ENCODE measurements at places on chromosomes 5 and 9.

GRCh38 chr5:84032324-84032723 is 311.7 kb upstream of the HAPLN1 start:
- no peak for DNase-seq

DNA sequence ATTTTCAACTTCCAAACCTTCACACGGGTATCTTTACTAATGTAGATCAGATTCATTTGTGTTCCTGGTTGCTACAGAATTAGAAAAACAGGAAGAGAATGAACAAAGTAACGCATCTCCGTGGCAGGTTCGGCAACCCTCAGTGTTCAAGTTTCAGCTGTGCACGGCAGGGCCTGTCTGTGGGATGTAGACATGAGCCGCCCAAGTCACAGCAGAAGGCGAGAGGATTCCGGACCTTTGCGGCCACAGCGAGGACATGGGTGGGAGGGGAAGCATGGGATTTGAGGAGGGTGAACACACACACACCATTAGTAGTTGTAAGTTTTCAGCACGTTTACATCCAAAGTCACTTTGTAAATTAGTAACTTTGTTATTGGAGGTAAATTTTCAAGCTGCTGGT is 31.7 kb upstream of the CEP72 start:
- DNase-seq = no peak

GRCh38 chr5:16935231-16936149 is 598 bp downstream of the MYO10 start:
- DNase-seq = no peak

DNA sequence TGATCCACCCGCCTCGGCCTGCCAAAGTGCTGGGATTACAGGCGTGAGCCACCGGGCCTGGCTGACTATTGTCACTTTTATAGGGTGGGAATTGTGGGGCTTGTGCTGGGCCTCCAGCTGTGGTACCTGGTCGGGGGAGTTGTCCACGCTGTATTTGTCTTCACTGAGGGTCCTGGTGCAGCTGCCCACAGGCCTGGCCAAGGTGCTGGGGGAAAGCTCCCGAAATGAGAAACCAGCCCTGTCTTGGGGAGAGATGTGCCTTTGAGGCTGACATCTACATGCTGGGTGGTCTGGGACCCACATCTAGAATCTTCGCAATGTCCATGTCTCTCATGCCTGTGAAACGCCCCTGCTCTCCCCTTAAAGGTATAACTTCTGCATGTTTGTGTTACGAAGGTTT is 2.6 kb downstream of the EXOC3 start:
- DNase-seq = no peak

GRCh38 chr5:98637116-98637515 is 136.3 kb upstream of the RGMB start:
- no peak for DNase-seq

- no peak for DNase-seq
Measured at GRCh38 chr5:862367-863243, 11.8 kb upstream of the ZDHHC11 start.

DNA sequence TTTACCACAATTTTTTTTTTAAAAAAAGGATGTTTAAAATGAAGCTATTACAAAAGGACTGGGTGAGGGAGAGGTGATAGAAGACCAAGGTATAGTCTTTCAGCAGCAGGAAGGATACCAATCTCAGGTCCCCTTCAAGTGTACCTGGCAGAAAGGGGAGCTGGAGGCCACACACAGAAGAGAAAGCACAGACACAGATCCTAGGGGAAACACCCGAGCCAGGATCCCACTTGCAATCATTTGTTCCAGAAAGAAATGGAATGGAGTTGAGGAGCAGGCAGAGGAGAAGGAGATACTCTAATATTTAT is 5.6 kb downstream of the GNPDA1 start:
- DNase-seq = no peak

GRCh38 chr5:104494083-104494482 is 931.5 kb upstream of the NUDT12 start:
- no peak for DNase-seq

DNA sequence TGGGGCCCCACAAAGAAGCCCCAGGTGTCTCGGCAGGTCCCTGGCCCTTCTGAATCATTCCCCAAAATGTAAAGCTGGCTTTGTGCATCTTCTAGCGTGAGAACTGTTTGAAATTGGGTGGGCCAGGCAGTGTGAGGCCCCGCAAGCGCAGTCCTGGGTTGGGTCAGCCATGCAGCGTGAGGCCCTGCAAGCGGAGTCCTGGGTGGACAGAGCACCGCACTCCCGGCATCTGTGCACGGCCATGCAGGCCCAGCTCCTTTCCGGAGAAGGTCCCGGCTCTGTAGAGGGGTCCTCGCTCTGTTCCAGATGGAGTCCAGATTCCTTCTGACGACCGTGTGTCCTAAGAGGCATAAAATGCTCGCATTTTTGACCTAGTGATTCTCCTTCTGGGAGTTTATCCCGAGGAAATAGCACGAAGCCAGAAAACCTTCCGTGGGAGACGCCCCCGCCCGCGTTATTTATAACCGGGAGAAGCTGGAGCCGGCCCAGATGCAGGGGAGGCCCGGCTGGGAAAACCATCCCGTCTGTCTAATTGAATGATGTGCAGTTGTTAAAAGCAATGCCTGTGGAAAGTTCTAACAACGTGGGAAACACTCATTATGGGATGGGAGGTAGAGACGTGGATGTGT is 19.4 kb upstream of the NOTCH1 start:
- DNase-seq = peak; percentile 18

- DNase-seq = no peak
Measured at GRCh38 chr9:68949271-68950000, 64.5 kb downstream of the PRKACG start.

DNA sequence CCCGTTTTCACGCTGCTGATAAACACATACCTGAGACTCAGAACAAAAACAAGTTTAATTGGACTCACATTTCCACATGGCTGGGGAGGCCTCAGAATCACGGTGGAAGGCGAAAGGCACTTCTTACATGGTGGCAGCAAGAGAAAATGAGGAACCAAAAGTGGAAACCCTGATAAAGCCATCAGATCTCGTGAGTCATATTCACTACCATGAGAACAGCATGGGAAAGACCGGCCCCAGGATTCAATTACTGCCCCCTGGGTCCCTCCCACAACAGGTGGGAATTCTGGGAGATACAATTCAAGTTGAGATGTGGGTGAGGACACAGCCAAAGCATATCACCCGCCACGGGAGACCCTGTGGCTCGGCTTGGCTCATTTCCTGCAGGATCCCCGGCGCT is 20.2 kb downstream of the EXD3 start:
- DNase-seq = no peak
